ENCODE measurements at places on chromosomes 2 and 18. TPM values are rescaled to one million over a fixed set of nuclear protein-coding genes. Genes with fewer than 3 reads are reported as not detected.

COL4A4 gene
- 9.8 TPM for total RNA-seq

GAL3ST2 gene
- total RNA-seq = not detected

ITGAV gene
- total RNA-seq = 143 TPM

TEKT4 gene
- not detected for total RNA-seq

PMAIP1 gene
- 0.20 TPM for total RNA-seq

USP14 gene
- total RNA-seq = 48.3 TPM

DNA sequence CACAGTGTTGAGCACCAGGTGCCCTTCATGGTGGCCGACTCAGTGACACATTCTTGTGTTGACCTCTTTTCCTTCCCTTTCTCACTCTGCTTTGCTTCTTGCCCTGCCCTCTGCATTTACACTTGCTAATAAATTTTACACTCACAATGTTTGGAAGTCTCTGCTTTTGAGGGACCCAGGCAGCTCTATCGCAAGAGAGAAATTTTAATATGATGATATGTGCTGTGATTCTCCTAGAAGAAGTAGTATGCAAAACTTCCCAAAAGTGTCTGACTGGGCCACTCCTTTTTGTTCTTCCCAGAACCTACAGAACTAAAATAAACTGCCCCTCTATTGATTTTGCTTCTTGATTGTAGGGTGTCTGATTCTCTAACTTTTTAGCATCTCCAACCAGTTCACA is 135.0 kb downstream of the IRS1 start:
- no peak for DNase-seq

GRCh38 chr2:10161961-10162441 is 39.5 kb downstream of the RRM2 start:
- no peak for DNase-seq

DNA sequence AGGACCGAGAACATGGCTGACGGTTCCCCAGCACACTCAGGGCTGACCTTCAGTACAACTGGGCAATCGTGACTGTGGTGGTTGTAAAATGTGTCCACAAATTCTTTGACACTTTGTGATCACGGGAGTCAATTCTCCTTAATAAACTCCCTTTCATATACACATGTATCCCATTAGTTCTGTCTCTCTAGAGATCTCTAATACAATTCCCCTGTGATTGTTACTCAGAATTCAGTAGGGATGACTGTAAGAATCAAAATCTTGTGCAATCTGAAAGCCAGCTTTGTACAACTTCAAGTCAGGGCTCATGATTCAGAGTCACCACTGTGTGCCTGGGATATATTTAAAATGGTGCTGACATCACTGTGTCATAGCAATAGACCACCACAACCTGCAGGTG is 89.5 kb upstream of the LMAN1 start:
- DNase-seq = no peak

DNA sequence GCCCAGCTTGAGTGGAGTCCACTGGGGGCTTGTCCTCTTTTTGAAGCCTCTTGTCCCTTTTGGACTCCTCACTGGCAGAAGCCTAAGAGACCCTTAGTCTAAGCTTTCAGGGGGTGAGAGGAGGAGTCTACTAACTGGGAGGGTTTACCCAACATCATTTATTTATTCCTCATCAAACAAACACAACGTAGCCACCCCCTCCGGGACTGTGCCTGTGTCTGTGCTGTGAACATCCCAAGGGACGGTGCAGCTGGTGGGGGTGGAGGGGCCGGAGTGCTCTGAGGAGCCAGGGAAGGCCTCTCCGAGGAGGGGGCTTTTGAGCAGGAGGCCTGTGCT is 42.7 kb upstream of the TAF1B start:
- DNase-seq = peak; percentile 20

- DNase-seq = no peak
Observed at GRCh38 chr2:108934583-108935245, 54.3 kb downstream of the EDAR start.

DNA sequence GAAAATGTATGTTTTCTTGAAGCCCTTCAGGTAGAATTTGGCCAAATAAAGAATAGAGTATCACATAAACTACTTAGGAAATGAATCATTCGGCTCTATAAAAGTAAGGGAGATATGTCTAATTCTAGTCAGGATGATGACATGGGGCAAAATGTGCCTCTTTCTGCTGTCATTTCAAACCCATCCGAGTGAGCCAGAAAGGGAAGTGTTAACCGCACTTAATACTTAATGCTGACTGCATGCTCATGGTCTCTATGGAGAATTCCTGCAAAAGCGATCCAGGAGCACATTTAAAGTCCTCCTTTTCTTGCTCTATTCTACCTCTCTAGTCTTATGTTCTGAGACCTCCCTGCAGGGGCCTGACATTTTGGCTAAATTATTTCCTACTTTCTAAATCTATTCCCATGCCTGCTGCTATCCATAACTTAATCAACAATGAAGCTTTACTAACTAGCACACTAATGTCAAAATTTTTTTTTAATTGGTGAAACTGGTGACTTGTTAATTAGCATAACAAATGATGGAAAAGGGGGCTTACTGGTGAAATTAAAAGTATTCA is 127.4 kb downstream of the CDC42EP3 start:
- no peak for DNase-seq

DNA sequence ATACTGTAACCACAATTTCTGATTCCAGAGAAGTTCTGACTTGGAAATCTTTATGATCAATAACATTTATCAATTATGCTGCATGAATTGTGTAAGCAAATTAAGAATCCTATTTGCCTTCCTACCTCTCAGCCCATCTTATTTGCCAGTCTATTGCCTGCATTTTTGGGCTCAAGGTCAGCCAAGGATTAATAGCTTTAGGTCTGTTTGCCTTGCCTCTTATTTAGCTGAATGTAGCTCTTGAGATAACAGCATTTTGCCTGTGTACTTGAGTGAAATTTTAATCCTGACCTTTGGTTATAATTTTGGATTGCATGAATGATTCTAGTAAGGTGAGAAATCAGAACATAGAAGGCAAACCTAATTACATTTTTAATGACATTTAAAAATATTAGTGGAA is 51.2 kb downstream of the MYO3B start:
- no peak for DNase-seq
